ENCODE measurements at places on chromosomes 5 and 9. TPM values are rescaled to one million over a fixed set of nuclear protein-coding genes. Genes with fewer than 3 reads are reported as not detected.

SHROOM1 gene
- polyA plus RNA-seq = 0.26 TPM

TXNDC8 gene
- not detected for polyA plus RNA-seq

SPOCK1 gene
- polyA plus RNA-seq = not detected

BTNL9 gene
- 0.08 TPM for polyA plus RNA-seq

PCDHGA5 gene
- polyA plus RNA-seq = not detected

TMEM215 gene
- not detected for polyA plus RNA-seq

ALDH1A1 gene
- polyA plus RNA-seq = 0.79 TPM

Data from naive B cell (primary cell).